ENCODE measurements at places on chromosomes 6 and 20.

DNA sequence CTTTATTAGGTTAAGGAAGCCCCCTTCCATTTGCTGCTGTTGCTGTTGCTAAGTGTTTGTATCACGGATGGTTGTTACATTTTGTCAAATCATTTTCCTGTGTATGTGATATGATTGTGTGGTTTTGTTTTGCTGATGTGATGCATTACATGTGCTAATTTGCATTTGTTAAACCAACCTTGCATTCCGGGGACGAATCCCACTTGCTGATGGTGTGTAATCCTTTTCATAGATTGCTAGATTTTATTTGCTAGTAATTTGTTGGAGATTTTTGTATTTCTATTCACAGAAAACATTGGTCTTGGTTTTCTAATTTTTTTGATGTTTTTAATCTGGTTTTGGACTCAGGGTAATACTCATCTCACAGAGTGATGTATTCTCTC is 167.8 kb downstream of the WDR27 start:
- H3K27me3 ChIP-seq: no peaks in the 10 kb centered on the region
- H3K4me3 ChIP-seq: no peak overlapping the region
- no peak overlapping the region for H3K27ac ChIP-seq
- no peaks in the 10 kb centered on the region for H3K4me1 ChIP-seq
- DNase-seq: no peak

- DNase-seq: no peak
- H3K4me3 ChIP-seq: no peak overlapping the region
- H3K4me1 ChIP-seq: no peaks in the 10 kb centered on the region
- no peak overlapping the region for H3K27ac ChIP-seq
- no peaks in the 10 kb centered on the region for H3K36me3 ChIP-seq
Measured at GRCh38 chr20:46012921-46013320, 4.2 kb downstream of the MMP9 start.

- peaks cover 3% of the 10 kb centered on the region for H3K36me3 ChIP-seq
- no peak overlapping the region for H3K4me3 ChIP-seq
- H3K4me1 ChIP-seq: peaks cover 4% of the 10 kb centered on the region
- H3K27ac ChIP-seq: no peak overlapping the region
- no peaks in the 10 kb centered on the region for H3K27me3 ChIP-seq
Measured at GRCh38 chr20:51447097-51447764, 95.3 kb downstream of the NFATC2 start.

DNA sequence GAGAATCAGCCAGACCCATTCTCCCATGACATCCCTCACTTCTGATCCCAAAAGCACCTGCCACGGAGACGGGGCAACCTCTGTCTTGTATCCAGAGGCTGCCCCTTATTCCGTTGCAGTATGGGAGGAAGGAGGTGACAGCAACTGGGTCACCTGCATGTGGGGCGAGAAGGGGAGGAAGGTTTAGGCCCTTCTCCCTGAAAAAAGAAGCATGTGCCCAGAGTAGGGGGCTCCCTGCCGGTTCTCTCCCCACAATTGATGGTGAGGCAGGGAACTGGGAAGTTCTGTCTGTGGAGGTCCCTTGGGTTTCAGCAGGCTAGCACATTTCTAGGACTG is 49.3 kb upstream of the FANCE start:
- H3K36me3 ChIP-seq: peaks cover 1% of the 10 kb centered on the region
- peak overlapping the region; percentile 49 for H3K27ac ChIP-seq
- no peaks in the 10 kb centered on the region for H3K27me3 ChIP-seq
- H3K4me1 ChIP-seq: peaks cover 14% of the 10 kb centered on the region

- no peak overlapping the region for H3K27ac ChIP-seq
- no peaks in the 10 kb centered on the region for H3K36me3 ChIP-seq
- H3K4me1 ChIP-seq: peaks cover 7% of the 10 kb centered on the region
- no peak for DNase-seq
- H3K4me3 ChIP-seq: no peak overlapping the region
Measured at GRCh38 chr6:139627091-139627490, 252.6 kb upstream of the CITED2 start.

DNA sequence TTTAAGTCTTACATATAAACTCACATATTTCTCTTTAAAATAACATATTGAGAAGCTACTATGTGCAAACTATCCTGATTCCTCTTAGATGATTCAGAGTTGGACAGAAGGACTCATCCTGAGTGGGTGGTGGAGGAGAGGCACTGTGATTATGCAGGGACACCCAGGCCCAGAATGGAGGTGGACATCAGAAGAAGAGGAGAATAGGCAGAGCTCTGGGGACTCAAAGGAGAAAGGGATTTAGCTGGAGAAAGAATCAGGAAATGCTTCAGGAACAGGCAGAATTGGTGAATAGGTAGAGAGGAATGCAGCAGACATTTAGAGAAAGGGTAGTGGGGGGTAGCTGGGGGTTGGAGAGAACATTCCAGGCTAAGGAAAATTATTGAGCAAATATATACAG is 17.4 kb downstream of the RCAN2 start:
- H3K4me3 ChIP-seq: no peak overlapping the region
- no peak for DNase-seq
- H3K36me3 ChIP-seq: no peaks in the 10 kb centered on the region
- H3K27me3 ChIP-seq: no peaks in the 10 kb centered on the region
- peaks cover under 1% of the 10 kb centered on the region for H3K4me1 ChIP-seq

Measured in progenitor cell of endocrine pancreas (in vitro differentiated cells).